ENCODE measurements at places on chromosomes 6 and 20. TPM values are rescaled to one million over a fixed set of nuclear protein-coding genes. Genes with fewer than 3 reads are reported as not detected.

Gene RIN2
- 33.8 TPM for total RNA-seq

Gene SDC4
- 55.7 TPM for total RNA-seq

Gene SKIC2
- 36.4 TPM for total RNA-seq

Gene SLC16A10
- 21.4 TPM for total RNA-seq

Gene WFDC8
- total RNA-seq, result not detected

Gene CFAP206
- not detected for total RNA-seq

Gene BTN1A1
- total RNA-seq, result not detected

Gene SLC17A9
- total RNA-seq, result 2.5 TPM

Gene SCUBE3
- total RNA-seq, result 74.9 TPM

Gene FERMT1
- 9.3 TPM for total RNA-seq

Gene MUC22
- not detected for total RNA-seq

Gene LAMA4
- total RNA-seq, result 155 TPM

Gene TSBP1
- total RNA-seq, result not detected

Gene SCRT2
- not detected for total RNA-seq

Gene HLA-DQB1
- total RNA-seq, result 7.2 TPM

Gene NNAT
- total RNA-seq, result 3.6 TPM

Gene FILIP1
- 107 TPM for total RNA-seq

Gene COX4I2
- not detected for total RNA-seq

Gene CCR6
- total RNA-seq, result not detected

Gene DEFB124
- not detected for total RNA-seq

Gene FHL5
- total RNA-seq, result not detected

Gene ZNF512B
- 45.8 TPM for total RNA-seq

Gene KIF25
- 1.6 TPM for total RNA-seq

Gene NANP
- 3.1 TPM for total RNA-seq

Gene TRIM31
- total RNA-seq, result not detected

Gene SSR1
- total RNA-seq, result 21.4 TPM

Gene ZNF311
- 1.8 TPM for total RNA-seq

Gene ZSCAN9
- total RNA-seq, result 21.8 TPM

Gene EYS
- total RNA-seq, result under 0.01 TPM

Data from cardiac muscle cell (in vitro differentiated cells and primary cell).